T-helper 9 cell (primary cell): ENCODE measurements at places on chromosomes 13 and 19.

DNA sequence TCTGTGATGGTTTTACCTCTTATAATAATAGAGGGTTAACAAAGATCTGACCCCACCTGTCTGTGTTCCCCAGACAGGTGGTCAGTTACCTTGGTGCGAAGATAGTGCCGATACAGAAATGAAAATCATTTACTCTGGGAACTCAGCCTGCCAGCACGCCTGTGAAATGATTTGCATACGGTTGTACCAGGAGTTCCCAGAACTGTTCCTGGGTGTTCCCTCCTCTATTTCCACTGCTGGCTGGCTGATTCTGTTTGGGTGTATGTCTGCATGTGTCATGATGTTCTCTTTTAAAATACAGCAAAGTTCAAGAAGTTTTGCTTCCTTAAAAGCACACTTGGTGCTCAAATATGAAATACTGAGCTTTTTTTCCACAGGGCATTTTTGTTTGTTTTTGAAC, 527.1 kb downstream of the FGF9 start:
- DNase-seq, result no peak

- DNase-seq, result no peak
Observed at GRCh38 chr13:44013758-44014291, 134.1 kb downstream of the LACC1 start.

- no peak for DNase-seq
Observed at GRCh38 chr19:43812259-43812658, 10.0 kb upstream of the LYPD5 start.

DNA sequence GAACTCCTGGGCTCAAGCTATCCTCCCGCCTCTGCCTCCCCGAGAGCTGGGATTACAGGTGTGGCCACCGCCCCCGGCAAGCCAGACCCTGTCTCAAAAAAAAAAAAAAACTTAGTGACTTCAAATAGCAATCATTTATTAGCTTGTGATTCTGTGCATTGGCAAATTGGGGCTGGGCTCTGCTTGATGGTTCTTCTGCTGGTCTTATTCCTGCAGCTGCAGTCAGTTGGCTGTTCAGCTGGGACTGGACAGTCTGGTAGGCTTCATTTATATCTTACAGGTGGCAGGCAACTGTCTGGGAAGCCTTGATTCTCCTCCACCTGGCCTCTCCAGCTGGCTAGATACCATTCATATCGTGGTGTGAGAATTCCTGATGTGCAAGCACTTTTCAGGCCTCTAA, 7.4 kb downstream of the DHDH start:
- DNase-seq, result no peak

- DNase-seq, result no peak
Observed at GRCh38 chr19:46866407-46867136, 5.8 kb downstream of the ARHGAP35 start.

DNA sequence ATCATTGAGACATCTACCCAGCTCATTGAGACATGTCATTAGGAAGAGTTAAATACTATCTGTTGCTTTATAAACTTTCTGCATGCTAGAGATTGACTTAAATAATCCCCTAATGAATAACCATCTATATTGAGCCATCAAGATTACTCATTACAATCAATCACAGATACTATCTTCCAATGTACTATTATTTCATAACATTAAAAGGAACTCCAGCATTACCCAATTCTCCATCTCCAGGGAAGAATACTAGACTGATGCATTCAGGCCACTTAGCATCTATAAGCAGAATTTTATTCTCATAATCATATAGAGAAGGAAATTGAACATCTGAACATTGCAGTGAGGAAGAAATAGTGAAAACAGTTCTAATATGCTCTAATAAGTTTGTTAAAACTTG, 8.0 kb downstream of the EPSTI1 start:
- no peak for DNase-seq

GRCh38 chr19:3368848-3369336, 2.5 kb downstream of the NFIC start:
- DNase-seq, result no peak

DNA sequence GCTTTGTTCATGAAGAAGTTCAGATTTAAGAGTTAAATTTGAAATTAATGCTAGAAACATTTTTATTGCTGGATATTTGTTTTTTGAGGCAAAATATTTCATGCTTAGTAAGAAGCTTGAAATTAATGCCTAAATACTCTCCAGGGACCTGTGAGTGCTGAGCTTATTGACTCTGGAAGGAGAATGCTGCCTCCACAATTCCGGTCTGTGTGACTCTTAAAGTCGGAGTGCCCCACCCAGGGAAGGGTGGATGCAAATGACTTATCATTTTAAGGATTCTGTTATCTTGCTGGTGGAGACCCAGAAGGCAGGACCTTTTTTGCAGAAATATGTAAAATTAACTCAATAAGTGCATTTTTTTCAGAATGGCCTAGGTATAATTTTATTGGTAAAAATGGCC, 143.8 kb upstream of the RXFP2 start:
- no peak for DNase-seq

DNA sequence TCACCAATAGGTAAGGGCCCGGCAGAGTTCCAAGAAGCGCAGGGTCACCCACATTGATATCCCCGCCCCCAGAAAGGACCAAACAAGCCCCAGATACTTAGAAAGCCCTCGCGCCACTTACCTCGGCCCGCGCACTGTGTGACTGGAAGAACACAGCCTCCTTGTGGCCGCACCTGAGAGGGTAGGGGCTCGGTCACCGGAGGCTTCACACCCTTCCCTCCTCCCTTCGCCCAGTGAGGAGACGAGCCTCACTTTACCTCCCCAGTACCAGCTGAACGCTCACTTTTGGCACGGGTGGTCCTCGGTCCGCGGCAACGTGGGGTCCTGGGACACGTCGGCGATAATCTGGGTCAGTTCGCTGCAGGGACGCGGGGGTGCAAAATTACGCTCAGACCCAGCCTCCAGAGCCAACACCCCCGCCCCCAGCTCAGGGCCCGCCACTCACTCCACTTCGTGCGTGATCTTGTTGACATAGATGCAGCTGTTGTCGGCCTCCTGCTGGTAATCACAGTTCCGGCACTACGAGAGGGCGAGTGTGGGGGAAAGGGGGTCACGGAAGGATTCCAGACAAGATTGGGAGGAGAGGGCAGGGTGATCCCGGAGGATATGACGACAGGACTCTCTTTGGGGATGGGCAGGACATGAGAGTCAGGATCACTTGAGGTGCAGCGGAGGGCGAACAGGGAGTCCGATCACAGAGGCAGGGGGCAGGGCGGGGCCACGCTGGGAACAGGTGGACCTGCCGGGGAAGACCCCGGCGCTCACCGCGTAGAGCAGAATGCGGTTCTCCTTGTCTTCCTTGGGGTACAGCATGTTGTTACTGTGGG, 568 bp downstream of the POLR2I start:
- peak; percentile 6 for DNase-seq

DNA sequence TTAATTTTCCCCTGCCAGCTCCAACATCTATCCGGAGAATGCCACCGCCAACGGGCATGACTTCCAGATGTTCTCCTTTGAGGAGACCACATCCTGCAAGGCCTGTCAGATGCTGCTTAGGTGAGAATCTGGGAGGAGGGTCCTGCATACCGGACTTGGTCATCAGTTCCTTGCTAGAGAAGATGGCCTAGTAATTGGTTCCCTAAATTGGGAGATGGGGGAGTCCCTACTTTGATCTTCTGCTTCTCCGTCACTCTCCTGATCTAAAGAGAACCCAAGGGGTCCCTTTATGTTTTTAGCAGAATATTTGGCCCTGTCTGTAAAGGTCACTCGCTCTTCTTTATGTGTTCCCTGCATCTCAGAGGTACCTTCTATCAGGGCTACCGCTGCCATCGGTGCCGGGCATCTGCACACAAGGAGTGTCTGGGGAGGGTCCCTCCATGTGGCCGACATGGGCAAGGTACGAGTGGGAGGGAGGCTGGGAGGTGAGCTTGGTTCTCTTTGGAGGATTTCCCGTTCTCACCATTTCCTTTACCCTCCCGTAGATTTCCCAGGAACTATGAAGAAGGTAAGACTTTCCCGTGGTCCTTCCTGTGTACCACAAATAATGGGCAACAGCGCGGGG, 54.1 kb upstream of the ADGRE1 start:
- no peak for DNase-seq

GRCh38 chr13:76038920-76039716, 403.0 kb downstream of the LMO7 start:
- DNase-seq, result no peak

DNA sequence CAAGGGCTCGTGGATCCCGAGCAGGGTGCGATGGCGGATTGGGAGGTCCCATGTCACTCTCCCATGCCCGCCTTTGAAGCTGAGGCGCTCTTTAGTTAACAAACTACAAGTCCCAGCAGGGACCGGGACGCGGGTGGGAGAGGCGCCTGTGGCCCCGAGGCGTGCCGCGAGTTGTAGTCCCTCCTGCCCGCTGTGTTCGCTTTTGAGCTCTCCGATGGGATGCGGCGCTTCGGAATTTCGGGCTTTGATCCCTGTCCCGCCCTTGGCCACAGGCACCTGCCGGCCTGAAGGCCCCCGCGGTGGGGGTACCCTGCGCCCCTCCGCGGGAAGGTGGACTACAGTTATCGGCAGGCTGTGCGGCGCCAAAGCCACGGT, 11.0 kb downstream of the CYTH2 start:
- no peak for DNase-seq

DNA sequence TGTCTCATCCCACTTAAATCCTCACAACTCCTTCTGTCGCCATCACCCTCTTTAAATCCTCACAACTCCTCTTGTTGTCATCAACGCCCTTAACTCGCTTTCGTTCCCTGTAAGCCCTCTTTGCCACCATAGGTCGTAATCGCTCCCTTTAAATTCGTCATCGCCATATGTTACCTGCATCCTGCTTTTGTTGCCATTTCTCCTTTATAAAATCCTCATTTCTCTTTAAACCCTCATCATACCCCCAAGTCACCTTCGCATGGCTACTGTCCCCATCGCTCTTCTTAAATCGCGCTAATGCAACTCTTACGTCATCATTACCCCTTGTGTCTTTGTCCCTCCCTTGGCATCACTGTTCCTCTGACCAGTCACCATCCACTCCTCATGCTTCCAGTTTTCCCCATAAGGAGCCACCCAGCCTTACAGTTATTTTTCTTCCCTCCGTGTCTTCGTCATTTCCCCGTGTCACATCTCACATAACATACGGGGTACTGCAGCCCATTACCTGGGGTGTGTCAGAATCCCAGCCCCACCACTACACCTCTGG, 539 bp downstream of the PLD3 start:
- DNase-seq, result no peak

GRCh38 chr13:27667946-27668345, 46.3 kb downstream of the POLR1D start:
- DNase-seq, result no peak

DNA sequence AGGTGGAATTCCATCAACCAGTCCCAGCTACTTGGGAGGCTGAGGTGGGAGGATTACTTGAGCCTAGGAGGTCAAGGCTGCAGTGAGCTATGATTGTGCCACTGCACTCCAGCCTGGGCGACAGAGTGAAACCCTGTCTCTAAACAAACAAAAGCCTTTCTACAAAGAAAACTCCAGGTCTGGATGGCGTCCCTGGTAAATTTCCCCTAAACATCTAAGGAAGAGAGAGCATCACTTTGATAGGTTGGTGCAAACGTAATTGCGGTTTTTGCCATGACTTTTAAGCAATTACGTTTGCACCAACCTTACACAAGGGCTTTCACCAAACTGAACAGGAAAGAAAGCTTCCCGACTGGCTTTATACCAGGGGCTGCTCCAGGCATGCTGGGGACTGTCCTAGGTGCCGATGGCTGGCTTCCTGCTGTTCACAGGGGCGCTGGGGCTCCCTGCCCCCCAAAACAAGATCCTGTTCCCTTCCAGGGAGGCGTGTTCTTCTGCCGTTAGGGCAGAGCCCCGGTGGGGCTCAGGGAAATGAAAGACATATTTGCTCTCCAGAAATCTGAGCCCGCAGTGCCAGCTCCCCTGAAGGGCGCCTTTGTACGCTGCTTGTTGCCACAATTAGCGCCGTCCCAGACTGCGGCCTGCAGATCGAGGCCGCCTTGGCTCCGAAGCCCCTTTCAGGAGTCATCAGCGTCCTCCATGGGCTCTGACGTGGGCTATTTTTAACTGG, 38.7 kb upstream of the KLF2 start:
- DNase-seq, result no peak

GRCh38 chr19:17716309-17716929, 2.9 kb upstream of the MAP1S start:
- DNase-seq, result no peak

DNA sequence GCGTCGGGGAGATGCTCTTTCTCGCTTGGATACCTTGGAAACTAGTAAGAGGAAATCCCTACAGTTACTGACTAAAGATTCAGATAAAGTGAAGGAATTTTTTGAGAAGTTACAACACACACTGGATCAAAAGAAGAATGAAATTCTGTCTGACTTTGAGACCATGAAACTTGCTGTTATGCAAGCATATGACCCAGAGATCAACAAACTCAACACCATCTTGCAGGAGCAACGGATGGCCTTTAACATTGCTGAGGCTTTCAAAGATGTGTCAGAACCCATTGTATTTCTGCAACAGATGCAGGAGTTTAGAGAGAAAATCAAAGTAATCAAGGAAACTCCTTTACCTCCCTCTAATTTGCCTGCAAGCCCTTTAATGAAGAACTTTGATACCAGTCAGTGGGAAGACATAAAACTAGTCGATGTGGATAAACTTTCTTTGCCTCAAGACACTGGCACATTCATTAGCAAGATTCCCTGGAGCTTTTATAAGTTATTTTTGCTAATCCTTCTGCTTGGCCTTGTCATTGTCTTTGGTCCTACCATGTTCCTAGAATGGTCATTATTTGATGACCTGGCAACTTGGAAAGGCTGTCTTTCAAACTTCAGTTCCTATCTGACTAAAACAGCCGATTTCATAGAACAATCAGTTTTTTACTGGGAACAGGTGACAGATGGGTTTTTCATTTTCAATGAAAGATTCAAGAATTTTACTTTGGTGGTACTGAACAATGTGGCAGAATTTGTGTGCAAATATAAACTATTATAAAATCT, 2.7 kb upstream of the KCNRG start:
- no peak for DNase-seq

GRCh38 chr13:98405107-98405571, 171.8 kb downstream of the STK24 start:
- DNase-seq, result no peak

- DNase-seq, result no peak
Observed at GRCh38 chr13:84659359-84659661, 777.0 kb upstream of the SLITRK1 start.

- DNase-seq, result no peak
Observed at GRCh38 chr19:5154799-5155426, 185.7 kb downstream of the PTPRS start.

DNA sequence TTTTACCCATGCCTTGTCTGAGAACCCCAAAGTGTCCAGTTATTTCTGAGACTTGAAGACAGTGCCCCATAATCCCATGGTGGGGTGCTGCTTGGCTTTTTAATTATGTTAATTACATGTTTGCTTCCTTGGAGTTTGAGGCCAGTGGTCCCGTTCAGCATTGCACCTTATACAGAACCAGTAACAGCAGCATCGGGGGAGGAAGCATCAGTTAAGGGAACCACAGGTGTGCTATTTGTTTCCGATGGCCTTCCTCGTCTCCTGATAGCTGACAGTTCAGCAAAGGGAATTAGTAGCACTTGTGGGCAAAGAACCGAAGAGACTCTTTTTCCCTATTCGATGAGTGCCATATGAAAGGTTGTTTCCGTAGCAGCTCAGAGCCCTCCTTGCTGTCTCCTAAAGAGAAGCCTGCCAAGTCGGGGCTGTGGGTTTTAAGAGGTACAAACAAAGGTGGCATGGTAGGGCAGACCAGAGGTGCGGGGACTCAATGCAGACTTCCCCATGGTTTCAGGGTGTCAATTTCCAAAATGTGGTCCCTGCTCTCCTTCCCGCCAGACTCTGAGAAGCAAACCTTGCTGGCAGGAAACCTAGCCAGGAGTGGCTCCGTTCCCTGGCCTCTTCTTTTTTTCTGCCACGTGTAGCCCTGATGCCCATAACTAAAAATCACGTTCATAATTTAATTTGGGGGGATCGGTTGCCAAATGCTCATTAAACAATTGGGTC, 225.2 kb upstream of the TSHZ3 start:
- no peak for DNase-seq

- peak; percentile 51 for DNase-seq
Observed at GRCh38 chr19:49422407-49423070, 702 bp downstream of the PTH2 start.
